ENCODE measurements at places on chromosomes 5 and 9. TPM values are rescaled to one million over a fixed set of nuclear protein-coding genes. Genes with fewer than 3 reads are reported as not detected.

The FOXD4L4 gene
- not detected for total RNA-seq

DNA sequence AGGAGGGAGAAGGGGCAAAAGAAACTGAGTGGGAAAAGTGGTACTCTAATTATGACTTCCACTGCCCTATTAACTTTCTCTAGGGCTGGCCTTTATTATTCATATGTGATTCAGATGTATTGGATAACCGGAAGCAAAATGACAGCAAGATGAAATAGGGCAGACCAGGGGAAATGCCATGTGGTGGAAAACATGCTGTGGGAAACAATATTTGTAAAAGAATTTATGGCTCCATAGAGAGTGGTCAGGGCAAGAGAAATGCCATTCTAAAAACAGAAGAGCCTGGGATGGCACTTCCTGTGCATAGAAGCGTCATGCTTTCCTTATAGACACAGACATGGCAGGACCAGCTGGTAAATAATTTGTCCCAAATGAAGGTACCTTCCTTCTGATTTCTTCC is 67.7 kb downstream of the MEGF10 start:
- H3K36me3 ChIP-seq: no peaks in the 10 kb centered on the region
- H3K4me1 ChIP-seq: no peaks in the 10 kb centered on the region
- no peak overlapping the region for H3K4me3 ChIP-seq
- DNase-seq: no peak
- H3K27me3 ChIP-seq: no peaks in the 10 kb centered on the region

- peaks cover 8% of the 10 kb centered on the region for H3K4me1 ChIP-seq
- H3K27ac ChIP-seq: peak overlapping the region; percentile 50
- H3K27me3 ChIP-seq: no peaks in the 10 kb centered on the region
These were observed 62.1 kb upstream of the VLDLR start for GRCh38 chr9:2559192-2560152.

The PCDHGA6 gene
- total RNA-seq: 2.4 TPM

DNA sequence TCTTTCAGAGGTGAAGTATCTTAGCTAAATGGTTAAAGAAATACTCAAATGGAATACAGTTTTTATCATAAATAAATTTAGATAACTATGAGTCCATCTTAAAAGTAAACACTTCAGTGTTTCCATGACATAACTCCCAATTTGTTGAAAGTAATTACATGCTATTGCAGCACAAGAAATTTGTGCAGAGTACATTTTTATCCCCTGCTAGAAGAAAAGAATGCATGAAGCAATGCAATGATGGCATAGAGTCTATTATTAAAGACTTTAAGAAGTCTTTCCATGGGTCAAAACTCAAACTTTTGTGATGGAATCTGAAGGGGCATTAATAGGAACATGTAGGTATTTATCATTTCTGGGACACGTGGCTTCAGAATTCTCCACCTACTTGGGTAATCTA is 106.6 kb upstream of the DPYSL3 start:
- H3K4me3 ChIP-seq: no peak overlapping the region
- no peaks in the 10 kb centered on the region for H3K36me3 ChIP-seq
- H3K4me1 ChIP-seq: no peaks in the 10 kb centered on the region
- no peak for DNase-seq

- H3K4me3 ChIP-seq: peak overlapping the region; percentile 80
- peaks cover 5% of the 10 kb centered on the region for H3K4me1 ChIP-seq
- no peaks in the 10 kb centered on the region for H3K27me3 ChIP-seq
- peak; percentile 46 for DNase-seq
- no peaks in the 10 kb centered on the region for H3K36me3 ChIP-seq
- H3K27ac ChIP-seq: peak overlapping the region; percentile 98
These were observed 722 bp downstream of the CDC42SE2 start for GRCh38 chr5:131264451-131265099.

- DNase-seq: peak; percentile 51
- H3K4me3 ChIP-seq: no peak overlapping the region
- no peaks in the 10 kb centered on the region for H3K36me3 ChIP-seq
These were observed 160.5 kb downstream of the ENTREP1 start for GRCh38 chr9:69485466-69485865.

GRCh38 chr9:95643619-95644018 is 126.8 kb upstream of the PTCH1 start:
- H3K27ac ChIP-seq: no peak overlapping the region
- no peaks in the 10 kb centered on the region for H3K36me3 ChIP-seq
- H3K4me3 ChIP-seq: no peak overlapping the region
- DNase-seq: no peak
- H3K4me1 ChIP-seq: no peaks in the 10 kb centered on the region

GRCh38 chr9:121661328-121661727 is 9.9 kb downstream of the DAB2IP start:
- DNase-seq: no peak
- no peak overlapping the region for H3K27ac ChIP-seq
- H3K27me3 ChIP-seq: no peaks in the 10 kb centered on the region
- H3K36me3 ChIP-seq: no peaks in the 10 kb centered on the region

- no peaks in the 10 kb centered on the region for H3K36me3 ChIP-seq
- H3K4me3 ChIP-seq: no peak overlapping the region
- DNase-seq: no peak
- no peaks in the 10 kb centered on the region for H3K27me3 ChIP-seq
- no peak overlapping the region for H3K27ac ChIP-seq
These were observed 16.7 kb upstream of the THG1L start for GRCh38 chr5:157714596-157714864.

DNA sequence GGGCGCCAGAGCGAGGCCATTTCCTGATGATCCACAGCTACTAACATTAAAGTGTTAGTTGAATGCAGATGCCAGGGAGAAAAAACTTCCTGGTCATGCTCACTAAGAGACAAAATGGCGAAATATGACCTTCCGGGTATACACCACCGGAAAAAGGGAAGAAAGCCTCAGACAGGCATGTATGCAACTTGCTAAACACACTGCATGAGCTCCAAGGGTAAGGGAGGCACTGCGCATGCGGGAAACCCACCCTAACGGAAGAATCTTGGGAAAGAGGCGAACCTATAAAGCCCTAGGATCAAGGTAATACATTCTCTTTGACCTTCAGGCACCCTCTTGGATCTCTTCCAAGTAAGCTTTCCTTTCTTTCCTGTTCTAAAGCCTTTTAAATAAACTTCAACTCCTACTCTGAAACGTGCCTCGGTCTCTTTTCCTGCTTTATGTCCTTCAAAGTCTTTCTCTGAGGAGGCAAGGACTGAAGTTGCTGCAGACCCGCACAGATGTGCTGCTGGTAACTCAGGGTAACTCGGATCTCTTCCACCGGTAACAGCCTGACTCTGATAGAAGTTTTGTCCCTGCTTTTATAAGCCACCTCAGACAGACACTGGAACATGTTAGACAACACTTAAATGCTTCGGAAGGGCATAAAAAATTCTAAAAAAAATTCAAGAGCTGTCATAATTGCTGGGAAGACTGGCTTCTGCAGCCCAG is 64.9 kb downstream of the DTWD2 start:
- DNase-seq: no peak
- no peaks in the 10 kb centered on the region for H3K36me3 ChIP-seq
- no peaks in the 10 kb centered on the region for H3K27me3 ChIP-seq
- no peak overlapping the region for H3K4me3 ChIP-seq

Data from transverse colon (tissue), 4 donors.